Cortex of kidney (tissue), 1 donor: ENCODE measurements at places on chromosomes 6 and 20.

- no peak for DNase-seq
These were observed 39.5 kb downstream of the SPDEF start for GRCh38 chr6:34516391-34517324.

- no peak for DNase-seq
These were observed 29.0 kb upstream of the BCLAF1 start for GRCh38 chr6:136318676-136319075.

- DNase-seq, result no peak
These were observed at the start of gene ADGRG6 for GRCh38 chr6:142301651-142302391. Gene ADGRG6 (plus strand): TSS chr6:142302007. CDS start chr6:142302330, 323 bp downstream.

- no peak for DNase-seq
These were observed 28.5 kb upstream of the MPC1 start for GRCh38 chr6:166411271-166411670.

DNA sequence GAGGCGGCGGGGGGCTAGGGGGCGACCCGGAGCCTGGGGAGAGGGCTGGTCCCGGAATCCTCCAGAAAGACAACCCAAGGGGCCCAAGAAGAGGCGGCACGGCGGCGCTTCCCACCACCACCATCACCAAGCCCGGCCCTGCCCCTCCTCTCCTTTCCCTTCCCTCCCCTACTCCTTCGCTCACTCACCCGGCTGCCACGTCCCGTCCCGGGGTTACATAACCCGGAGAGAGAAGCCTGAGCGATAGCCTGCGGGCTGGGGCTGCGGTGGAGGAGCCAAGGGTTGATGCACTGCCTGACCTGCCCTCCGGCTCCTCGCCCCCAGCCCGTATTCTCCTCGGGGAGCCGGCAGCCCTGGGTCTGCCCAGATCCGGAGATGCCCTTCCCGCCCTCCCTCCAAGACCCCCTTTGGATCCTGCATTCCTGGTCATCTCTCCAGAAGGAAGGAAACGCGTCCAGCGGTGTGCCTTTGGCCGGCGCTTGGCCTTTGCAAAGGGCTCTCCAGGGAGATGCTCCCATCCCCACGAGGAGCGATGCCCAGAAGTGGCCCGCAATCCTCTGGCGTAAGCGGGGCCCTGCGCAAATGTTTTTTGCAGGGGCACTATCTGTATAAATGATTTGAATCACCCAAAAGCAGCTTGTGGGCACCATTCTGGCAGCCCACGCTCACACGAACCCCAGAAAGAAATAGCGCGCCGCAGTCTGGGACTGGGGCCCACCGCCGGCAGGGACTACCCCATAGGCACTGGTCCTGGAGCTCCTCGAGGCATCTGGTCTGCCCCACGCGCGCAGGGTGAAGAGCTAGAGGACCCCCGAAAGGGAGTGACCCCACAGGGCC lies 4.6 kb upstream of the CPXM1 start:
- DNase-seq, result no peak

DNA sequence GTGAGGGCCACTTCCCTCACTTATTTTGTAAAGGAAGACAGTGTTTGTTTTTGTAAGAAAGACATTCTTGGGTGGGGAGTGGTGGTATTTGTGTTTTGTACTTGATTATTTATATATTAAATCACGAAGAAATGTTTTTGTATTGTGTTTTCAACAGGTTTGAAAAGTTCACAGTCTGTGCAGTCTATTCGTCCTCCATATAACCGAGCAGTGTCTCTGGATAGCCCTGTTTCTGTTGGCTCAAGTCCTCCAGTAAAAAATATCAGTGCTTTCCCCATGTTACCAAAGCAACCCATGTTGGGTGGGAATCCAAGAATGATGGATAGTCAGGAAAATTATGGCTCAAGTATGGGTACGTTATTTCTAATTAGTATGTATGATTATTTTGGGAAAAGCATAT lies 137.2 kb downstream of the NCOA3 start:
- no peak for DNase-seq

DNA sequence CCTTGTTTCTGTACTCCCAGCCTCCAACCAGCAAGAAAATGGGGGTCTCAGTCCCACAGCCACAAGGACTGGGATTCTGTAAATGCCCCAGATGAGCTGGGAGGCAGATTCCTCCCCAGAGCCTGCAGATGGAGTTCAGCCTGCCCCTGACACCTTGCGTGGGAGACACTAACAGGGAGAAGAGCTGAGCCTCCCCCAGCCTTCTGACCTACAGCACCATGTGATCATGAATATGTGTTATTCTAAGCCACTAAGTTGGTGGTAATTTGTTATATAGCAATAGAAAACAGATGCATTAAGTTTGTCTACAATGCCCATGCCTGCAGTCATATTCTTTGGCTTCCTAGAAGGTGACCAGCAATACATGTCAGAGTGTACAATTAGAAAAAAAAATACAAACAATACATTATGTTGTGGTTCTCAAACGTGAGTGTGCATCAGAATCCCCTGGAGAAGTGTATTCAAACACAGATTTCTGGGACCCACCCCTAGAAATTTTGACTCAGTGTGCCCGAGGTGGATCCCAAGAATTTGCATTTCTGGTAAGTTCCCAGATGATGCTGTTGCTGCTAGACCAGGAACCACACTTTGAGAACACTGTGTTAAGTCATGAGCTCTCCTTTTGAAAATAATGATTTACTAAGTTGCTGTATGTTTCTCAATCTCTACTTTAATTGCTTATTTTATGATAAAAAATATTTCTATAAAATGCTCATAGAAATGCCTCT lies 39.9 kb downstream of the SLC22A3 start:
- no peak for DNase-seq
